Inflammatory macrophage treated with lipopolysaccharide for 1 hour (primary cell): ENCODE measurements at places on chromosomes 2 and 18.

DNA sequence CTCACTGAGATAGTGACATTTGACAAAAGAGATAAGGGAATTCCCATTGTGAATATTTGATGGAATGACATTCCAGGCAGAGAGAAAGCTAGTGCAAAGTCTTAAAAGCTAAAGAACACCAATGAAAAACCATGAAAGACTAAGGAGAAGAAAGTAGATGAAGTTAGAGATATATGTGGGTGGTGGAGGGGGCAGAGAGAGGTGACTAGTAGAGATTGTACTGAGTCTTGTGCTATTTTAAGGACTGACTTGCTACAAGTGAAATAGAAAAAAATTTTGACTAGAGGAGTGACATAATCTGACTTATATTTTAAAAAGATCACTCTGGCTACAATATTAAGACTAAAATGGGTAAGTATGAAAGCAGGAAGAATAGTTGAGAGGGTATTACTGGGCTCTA, 35.3 kb upstream of the GULP1 start:
- no peak for DNase-seq

DNA sequence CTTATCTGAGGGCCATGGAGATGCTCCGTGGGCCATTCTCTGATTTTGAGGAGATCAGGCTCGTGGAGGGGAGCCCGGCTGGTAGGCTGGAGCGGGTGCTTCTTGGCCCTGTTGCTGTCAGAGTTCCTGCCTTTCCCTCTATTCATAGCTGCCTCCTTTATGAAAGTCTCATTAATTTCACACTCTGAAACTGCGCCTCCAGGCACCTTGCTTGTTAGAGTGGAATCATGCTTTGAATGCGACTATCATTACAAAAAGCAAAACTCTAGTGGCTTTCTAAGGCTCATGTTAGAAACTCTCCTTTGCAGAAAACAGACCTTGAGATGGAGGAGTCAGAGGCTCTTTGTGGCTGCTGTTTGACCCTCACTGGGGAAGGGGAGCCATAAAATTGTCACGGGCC, 131.0 kb upstream of the SNTG2 start:
- DNase-seq: no peak

DNA sequence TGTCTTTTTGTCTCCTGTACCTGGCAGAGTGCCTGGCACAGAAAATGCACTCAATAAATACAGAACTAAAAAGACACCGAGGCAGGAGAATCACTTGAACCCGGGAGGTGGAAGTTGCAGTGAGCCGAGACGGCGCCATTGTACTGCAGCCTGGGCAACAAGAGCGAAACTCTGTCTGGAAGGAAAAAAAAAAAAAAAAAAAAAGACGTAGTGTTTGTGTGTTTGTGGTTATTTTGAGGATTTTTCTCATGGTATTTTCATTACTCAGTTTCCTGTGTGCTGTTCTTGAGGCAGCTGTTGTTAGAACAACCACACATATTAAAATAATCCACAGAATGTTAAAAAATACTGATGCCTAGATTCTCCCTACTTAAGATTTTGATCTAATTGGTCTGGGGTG, 519.2 kb upstream of the SPHKAP start:
- no peak for DNase-seq

DNA sequence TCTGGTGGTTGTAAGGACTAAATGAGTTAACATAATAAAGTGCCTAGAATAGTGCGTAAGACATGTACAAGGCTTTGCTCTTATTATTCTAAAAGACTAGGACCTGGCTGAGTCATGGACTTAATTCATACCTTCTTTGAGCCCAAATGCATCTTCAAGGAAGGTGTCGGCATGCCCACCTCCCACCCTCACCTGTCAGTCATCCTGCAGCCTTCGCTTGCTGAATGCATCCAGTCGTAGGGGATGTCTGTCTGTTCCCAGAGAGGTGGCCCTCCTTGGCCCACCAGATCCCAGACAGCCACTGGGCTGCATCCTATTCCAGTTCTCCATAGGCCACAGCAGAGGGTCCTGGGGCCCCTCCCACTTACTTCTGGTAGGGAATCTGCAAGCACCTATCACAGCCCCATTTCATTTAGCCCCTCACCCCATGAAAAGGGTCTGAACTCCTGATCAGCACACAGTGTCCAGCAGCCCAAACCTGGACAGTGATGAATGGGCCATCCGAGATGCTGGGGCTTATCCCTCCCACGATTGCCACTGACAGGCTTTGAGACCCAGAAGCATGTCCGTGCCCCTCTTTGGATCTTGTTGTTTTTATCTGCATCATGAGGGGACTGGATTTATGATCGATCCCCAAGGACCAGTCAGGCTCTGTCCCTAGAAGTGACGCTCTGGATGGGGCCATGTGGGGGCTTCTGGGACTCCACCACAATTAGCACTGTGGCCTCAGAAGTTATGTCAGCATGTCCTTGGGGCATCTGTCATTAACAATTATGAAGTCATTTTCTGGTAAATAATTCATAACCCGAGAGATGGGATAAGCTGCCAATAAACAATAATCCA, 101.1 kb downstream of the KLHL29 start:
- DNase-seq: no peak

DNA sequence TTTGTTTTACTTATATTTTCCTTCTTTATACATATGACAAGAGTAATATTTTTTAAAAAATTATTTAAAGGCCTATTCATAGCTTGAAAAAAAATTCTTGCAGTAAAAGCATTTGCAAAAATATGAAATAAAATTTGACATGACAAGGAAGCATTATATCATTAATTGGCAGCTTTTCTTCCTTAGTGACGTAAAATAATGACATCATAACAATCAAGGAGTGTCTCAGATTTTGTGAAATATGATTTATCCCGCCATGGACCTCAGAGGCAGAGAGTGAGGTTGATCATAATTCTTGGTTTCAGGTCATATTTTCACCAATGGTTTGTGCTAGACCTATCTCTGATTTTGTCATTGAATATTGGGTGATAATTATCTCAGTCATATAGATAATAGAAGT, 176.0 kb downstream of the MIB1 start:
- no peak for DNase-seq
